Activated T-helper 1 cell treated with anti-CD3 and anti-CD28 coated beads, Interleukin-2, amount 50 U/mL, for 16 hours (primary cell): ENCODE measurements at places on chromosomes 6 and 20.

- DNase-seq: no peak
Measured at GRCh38 chr6:133855991-133856370, 32.9 kb upstream of the TCF21 start.

DNA sequence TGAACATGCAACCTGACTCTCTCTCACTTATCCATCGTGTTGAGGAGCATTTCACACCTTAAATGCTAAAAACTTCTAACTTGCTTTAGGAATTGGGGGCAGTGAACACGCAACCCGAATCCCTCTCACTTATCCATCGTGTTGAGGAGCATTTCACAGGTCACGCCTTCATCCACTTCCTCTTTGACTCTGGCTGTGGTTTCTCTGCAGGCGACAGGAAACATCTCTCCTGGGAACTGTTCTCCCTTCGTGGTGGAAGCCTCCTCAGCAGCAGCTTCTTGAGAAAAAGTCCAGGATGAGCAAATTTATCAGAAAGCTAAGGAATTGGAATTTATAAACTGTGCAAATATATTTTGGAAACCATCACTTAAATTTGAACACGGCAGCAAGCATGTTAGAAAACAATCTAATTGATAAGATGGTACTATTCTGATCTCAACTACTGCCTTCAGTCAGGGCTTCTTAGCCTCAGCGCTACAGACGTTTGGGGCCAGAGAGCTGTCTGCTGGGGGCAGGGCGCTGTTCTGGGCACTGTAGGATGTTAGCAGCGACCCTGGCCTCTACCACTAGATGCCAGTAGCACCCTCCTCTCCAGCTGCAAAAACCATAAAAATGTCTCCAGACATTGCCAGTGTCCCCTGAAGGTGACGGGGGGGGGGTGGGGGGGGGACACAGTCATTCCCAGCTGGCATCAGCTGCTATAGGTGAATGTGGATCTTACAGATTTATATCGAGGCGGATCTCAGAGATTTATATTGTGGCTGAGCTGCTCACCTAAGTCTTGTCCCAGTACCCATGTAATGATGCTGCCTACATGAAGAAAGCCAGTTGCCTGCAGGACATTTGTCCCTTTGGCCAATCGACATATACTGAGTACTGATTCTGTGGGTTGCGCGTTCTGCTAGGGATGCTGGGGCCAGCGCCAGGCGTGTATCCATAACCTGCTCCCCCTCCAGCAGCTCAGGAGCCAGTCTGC, 26.2 kb downstream of the CTCFL start:
- DNase-seq: no peak

DNA sequence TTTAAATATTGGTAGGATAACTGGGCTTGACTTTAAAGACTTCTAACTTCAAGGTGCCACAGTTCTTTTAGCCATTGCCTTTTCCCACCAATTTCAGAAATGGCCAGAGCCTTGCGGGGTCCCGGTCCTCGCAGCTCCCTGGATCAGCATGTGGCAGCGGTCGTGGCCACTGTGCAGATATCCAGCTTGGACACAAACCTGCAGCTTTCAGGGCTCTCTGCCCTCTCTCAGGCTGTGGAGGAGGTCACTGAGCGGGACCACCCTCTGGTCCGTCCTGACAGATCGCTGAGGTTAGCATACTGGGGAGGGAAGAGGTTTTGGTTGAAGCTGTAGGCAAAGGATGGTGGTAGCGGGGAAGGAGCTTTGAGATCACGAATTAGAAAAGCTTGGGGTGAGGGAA, 6.4 kb downstream of the CUL9 start:
- no peak for DNase-seq

- DNase-seq: no peak
Measured at GRCh38 chr20:4766631-4767030, 44.9 kb downstream of the PRND start.

- DNase-seq: no peak
Measured at GRCh38 chr20:40305303-40305702, 383.7 kb downstream of the MAFB start.

GRCh38 chr6:28947831-28948270, 24.1 kb upstream of the TRIM27 start:
- DNase-seq: no peak

GRCh38 chr6:51657491-51657890, 429.9 kb downstream of the PKHD1 start:
- no peak for DNase-seq

DNA sequence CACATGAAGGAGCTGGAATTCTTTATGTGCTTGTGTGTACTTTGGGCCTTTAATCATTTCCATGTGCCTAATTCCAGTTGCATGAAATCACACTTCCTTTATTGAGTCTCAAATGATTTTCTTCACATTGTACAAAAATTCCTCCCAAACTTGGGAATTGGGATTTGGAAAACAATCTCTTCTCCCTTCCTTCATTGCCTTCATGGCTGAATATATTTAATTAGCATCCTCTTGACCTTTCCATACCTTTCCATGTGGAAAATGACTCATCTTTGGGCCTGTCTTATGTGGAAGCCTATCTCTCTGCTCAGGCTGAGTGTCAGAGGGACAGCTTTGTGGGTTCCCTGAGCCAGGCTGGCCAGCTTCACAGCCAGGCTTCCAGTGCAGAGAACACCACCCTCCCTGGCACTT, 33.0 kb upstream of the CDH4 start:
- no peak for DNase-seq

GRCh38 chr6:30565772-30566171, 5.5 kb upstream of the ABCF1 start:
- DNase-seq: no peak

DNA sequence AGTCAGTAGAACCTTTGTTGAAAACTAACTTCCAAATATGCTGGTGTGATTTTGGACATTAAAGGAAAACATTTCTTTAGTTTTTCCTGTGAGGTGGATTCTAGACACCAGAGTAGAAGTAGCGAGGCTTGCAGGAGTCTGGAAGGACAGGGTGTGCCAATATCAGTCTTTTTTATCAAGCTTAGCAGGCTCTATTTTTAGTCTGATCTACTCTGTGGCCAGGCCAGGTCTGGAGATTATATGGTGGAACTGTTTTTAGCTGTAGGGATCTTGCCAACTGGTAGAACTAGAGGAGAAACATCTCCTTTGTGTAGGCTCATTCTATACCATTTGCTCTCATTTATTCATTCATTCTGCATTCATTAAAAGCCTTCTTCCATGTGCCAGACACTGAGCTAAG, 42.7 kb downstream of the LRP11 start:
- DNase-seq: no peak

DNA sequence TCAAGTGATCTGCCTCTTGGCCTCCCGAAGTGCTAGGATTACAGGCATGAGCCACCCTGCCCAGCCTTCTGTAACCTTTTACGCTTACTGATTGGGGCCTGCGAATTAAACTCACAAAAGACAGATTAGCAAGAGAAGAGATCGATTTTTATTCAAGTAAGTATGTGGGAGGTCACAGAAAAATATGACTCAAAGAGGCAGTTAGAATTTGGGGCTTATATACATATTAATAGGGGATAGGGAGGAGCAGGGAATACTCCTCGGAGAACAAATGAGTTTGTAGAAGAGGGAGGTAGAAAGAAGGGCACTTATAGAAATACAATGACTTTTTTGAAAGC, 78.9 kb downstream of the CD24 start:
- DNase-seq: no peak

DNA sequence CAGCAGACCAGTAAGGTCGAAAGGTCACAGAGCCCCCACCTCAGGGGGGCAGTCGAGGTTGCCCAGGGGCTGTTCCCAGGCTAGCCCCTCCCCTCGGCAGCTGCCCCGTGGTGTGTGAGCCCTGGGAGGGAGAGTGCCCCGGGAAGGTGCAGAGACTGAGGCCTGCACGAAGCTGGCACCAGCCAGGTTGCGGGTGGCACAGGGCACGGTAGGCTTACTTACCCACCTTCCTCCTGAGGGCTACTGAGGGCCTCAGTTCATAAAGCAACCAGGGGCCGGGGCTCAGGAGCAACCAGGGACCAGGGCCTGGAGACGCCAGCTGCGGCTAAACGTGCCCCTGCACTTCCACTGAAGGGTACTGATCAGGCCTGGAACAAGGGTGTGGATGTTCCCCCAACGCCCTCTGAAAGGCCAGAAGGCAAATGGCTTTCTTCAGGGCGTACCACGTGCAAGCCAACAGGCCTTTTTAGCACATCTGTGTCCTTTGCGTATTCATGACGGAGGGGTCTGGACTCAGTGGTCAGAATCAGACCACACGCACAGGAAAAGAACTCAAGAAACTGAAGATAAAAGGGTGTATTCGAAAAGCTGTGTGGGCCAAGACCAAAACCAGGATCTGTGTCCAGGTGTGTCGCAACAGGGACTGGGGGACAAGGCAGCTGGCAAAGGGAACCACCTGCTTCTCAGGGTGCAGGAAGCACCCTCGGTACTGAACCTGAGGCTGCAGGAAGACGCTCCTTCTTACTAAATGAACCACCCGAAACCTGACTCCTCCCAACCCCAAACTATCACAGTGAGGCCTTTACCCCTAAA, 24.5 kb upstream of the TCFL5 start:
- no peak for DNase-seq

- no peak for DNase-seq
Measured at GRCh38 chr20:37915800-37916570, 13.1 kb downstream of the VSTM2L start.

- no peak for DNase-seq
Measured at GRCh38 chr20:54340667-54341081, 132.8 kb downstream of the PFDN4 start.

DNA sequence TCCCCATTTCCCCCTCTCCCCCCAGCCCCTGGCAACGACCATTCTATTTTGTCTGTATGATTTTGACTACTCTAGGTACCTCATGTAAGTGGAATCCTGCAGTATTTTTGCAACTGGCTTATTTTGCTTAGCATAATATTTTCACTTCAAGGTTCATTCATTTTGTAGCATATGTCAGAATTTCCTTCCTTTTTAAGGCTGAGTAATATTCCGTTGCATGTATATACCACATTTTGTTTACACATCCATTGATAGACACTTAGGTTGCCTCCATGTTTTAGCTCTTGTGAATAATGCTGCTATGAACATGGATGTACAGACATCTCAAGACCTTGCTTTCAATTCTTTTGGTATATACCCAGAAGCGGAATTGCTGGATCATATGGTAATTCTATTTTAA, 1.4 kb upstream of the UQCC2 start:
- DNase-seq: no peak

DNA sequence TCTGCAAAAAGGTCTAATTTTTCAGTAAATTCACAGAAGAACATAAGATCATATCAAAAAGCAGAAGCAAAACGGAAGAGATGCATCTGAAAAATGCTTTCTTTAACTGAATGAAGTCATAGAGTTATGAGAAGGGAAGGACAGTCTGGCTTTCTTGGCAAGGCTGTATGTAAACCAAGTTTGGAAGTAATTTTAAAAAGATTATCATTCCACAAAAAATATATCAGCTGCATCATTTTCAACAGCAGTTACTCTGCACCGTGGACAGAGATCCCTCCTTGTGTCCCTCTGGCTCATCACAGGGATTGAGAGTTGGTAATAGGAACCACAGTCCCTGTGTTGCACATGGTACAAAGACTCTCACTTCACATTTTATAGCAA, 258.5 kb downstream of the HIVEP2 start:
- no peak for DNase-seq

DNA sequence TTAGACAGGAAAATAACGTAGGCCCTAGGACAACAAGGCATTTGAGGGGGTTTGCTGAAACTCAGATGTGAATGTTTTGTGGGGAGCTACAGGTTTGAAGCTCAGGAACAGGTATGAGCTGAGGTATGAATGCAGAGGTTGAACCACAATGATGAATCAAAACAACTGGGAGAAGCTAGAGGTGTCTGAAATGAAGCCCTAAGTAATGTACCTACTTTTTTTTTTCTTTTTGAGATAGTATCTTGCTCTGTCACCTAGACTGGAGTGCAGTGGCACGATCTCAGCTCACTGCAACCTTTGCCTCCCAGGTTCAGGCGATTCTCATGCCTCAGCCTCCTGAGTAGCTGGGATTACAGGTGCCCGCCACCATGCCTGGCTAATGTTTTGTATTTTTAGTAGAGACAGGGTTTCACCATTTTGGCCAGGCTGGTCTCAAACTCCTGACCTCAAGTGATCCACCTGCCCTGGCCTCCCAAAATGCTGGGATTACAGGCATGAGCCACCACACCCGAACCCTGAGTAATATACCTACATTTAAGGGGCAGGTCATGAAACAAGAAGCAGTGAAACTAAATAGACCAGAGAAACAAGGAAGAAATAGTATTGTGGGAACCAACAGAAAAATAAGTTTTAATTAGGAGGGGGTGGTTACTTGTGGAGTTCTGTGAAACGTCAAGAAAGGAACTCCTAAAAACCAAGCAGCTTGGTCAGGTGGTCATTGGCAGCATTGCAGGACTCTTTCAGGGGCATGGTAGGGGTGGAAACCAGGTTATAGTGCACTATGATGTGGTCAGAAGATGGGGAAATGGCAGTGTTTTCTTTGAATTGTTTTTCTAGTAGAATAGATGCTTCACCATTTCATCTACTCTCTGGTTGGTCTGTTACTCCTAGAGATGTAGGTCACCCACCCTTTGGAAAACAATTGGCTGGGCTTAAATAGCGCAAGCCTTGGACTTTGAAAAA, 138.1 kb downstream of the CD164 start:
- DNase-seq: no peak

DNA sequence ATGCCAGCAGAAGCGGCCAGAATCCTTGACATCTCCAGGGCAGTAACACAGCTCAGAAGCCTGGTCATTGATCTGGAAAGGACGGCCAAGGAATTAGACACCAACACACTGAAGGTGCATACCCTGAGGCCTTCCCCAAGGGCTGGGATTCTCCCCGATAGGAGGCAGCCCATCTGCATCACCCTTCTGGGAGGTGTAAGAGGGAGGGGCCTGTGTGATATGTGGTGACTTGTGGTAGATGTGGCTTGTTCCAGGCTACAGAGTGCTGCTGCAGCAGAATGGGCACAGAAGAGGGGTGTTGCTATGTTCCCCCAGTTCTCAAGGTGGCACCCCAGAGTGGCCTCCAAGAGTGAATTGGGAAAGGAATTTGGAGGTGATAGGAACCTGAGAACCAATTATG, 11.2 kb downstream of the TRIM40 start:
- no peak for DNase-seq

- no peak for DNase-seq
Measured at GRCh38 chr6:161135695-161136591, 137.9 kb downstream of the AGPAT4 start.

GRCh38 chr20:53055367-53056067, 83.4 kb downstream of the TSHZ2 start:
- no peak for DNase-seq

- no peak for DNase-seq
Measured at GRCh38 chr6:39213195-39213920, 15.9 kb downstream of the KCNK5 start.

- no peak for DNase-seq
Measured at GRCh38 chr20:11849270-11849915, 68.3 kb upstream of the BTBD3 start.

- DNase-seq: no peak
Measured at GRCh38 chr6:121443971-121444541, 8.6 kb downstream of the GJA1 start.

DNA sequence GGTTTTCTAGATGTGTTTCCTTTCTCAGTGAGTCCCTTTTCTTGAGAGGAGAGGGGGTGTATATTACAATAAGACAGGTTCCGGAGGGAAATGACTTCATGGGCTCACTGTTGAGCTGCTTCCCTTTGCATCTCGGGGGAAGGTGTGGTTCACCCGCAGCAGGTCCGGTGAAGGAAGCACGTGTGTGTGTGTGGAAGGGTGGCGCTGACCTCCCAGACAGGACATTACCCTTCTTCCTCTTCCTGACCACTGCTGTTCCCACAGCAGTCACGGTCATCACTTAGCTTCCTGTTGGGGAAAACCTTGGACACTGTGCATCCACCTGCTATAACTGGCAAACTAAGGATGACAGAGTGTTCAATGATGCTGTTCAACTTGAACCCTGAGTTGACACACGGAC, 83.6 kb downstream of the PLEKHG1 start:
- DNase-seq: no peak
